ENCODE measurements at places on chromosomes 13 and 19.

DNA sequence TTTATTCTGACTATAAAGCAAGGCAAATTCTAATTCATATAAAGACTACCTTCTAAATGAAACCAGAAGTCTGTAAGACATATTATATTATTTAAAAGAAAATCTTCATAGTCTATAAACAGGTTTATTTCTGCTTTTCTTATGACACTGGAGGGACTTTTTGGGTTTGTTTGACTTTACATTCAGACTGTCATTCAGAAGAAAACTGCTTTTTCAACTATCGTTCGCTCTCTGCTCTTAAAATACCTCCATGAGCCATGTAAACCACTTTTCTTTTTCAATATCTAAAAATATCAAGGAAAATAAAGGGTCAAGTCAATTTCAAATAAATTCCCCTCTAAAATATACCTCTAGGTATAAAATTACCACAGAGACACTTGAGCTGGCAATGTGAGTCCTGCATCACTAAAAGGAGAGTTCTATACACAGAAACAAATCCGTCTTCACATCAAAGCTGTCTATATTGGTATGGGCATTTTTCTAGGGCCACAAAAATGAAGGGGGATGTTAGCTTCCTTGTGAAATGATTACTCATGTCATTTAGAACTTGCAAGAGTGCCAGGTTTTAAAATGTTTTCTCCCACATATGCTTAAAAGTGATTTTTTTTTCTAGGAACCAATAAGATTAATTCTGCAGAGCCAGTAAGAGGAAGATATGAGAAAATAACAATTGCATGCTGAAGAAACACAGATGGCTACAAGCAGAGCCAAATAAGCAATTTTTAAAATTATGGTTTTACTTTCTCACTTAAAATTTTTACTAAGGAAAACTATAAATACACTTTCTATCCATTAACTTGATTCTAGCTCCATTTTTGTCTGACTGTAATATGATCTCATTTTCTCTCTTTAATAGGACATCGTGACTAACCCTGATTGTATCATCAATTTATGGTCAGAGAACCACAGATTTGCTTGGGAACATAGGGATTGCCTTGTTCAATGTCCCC lies 181.8 kb downstream of the TBC1D4 start:
- no peak for DNase-seq

DNA sequence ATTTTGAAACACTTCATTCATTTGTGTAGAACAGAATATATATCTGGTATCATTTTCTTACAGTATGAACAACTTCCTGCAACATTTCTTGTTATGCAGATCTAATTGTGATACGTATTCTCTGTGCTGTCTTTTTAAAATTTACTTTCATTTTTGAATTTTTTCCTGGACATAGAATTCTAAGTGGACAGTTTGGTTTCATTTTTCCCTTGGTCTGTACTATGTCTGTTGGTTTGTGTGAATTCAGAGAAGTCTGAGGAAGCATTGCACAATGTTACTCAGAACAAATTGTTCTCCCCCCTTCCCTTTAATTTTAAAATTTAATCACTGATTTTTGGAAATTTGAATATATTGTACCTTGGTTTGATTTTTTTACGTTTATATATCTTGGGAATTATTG lies 352.5 kb upstream of the PCDH20 start:
- no peak for DNase-seq

- peak; percentile 42 for DNase-seq
Observed at GRCh38 chr13:100131863-100132574, 43.1 kb downstream of the PCCA start.

DNA sequence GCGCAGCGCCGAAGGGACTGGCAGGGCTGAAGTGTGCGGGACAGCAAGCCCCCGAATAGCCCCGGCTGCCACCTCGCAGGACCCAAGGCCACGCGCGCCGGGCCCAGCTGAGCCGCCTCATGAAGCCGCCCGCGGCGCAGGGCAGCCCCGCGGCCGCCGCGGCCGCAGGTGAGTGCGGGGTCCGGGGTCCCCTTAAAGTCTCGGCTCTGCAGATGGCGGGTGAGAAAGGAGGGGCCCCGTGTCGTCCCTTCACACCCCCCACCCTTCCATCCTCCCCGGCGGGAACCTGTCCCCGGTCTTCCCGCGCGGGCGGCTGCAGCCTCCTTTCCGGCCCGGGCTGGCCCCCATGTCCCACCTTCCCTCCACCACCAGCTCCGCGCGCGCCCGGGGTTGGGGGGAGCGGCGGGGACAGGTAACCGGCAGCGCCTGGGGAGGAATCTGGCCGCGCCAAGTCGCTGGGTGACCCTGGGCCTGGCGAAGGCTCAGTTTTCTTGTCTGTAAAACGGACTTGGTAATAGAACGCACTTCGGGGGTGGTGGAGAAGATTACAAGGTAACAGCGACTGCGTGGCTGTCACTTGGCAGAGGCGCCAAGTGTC lies 338 bp downstream of the RGCC start:
- DNase-seq = peak; percentile 57

DNA sequence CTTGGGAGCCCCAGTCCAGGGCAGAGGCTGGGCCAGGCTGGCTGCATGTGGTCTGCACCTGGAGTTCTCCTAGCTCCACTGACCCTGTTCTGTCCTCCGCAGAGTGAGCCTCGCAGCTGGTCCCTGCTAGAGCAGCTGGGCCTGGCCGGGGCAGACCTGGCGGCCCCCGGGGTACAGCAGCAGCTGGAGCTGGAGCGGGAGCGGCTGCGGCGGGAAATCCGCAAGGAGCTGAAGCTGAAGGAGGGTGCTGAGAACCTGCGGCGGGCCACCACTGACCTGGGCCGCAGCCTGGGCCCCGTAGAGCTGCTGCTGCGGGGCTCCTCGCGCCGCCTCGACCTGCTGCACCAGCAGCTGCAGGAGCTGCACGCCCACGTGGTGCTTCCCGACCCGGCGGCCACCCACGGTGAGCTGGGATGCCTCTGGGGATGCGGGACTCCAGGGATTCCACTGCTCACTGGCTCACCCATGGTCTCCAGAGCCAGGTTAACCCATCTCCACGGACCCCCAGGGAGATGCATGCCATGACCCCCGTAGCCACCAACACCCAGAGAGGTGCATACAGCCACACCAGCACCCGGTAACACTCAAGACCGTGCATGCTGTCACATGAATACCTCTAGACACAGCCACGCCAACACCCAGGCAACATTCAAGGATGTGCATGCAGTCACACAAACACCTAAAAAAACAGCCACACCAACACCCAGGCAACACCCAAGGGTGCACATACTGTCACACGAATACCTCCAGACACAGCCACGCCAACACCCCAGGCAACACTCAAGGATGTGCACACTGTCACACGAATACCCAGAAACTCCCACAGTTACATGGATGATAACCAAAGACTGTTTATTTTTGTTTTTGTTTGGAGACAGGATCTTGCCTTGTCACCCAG lies 8.2 kb downstream of the PKN1 start:
- no peak for DNase-seq

GRCh38 chr13:66189986-66190385 lies 1040.2 kb downstream of the PCDH9 start:
- DNase-seq = no peak

GRCh38 chr19:45138303-45138751 lies 22.5 kb downstream of the NKPD1 start:
- DNase-seq = no peak

DNA sequence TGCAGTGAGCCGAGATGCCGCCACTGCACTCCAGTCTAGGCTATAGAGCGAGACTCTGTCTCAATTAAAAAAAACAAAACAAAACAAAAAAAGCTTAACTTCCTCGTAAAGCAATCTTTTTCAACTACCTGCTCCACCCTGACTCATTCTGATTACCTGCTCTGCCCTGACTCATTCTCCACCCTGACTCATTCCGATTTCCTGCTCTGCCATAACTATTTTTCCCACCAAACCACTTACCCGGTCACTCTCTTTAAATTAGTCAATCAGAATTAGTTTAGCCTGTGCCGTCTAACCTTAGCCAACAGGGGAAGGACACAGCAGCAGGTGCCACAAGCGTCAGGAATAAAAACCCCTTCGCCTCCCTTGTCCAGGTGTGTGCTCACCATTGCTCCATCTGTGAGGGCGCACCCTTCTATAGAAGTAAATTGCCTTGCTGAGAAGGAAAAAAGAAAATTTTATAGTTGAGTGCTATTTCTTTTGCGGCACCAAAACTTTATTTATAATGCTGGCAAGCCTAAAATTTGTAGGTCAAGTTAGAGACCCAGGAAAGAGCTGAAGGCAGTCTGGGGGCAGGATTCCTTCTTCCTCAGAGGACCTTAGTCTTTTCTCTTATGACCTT lies 1.7 kb upstream of the IFT88 start:
- DNase-seq = no peak

- DNase-seq = no peak
Observed at GRCh38 chr13:105089858-105090643, 1445.4 kb downstream of the EFNB2 start.

GRCh38 chr19:34468409-34468808 lies 13.1 kb upstream of the WTIP start:
- no peak for DNase-seq

DNA sequence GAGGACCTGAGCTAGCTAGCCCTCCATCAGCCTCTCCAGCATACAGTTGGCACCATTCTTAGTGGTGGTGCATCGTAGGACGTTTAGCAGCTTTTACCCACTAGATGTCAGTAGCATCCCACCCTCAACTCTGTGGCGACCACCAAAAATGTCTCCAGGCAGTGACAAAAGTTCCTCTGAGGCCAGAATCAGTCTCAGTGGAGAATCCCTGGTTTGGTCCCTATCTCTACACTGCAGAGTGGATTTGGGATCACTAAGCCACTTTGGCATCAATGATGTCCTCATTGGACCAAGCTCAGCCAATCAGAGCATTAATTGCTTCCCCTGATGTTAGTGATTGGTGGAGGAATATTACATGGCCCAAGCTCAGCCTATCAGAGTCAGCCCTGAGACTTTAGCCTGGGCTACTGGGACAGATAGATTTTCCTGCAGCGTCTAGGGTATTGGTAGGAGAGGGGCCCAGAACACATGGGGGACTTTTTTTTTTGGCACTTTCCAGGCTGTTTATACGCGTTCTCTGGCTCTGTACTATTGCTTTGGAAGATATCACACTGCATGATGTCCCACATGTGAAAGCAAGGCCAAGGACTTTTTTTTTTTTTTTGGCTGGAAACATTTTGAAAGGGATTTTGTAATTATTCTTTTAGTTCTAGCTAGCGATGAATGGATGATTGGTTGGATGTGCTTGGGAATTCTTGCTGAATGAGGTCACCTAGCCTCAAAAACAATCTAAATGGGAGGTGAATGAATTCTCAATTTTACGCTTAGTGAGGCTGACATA lies 7.0 kb downstream of the TMEM221 start:
- DNase-seq = peak; percentile 48

DNA sequence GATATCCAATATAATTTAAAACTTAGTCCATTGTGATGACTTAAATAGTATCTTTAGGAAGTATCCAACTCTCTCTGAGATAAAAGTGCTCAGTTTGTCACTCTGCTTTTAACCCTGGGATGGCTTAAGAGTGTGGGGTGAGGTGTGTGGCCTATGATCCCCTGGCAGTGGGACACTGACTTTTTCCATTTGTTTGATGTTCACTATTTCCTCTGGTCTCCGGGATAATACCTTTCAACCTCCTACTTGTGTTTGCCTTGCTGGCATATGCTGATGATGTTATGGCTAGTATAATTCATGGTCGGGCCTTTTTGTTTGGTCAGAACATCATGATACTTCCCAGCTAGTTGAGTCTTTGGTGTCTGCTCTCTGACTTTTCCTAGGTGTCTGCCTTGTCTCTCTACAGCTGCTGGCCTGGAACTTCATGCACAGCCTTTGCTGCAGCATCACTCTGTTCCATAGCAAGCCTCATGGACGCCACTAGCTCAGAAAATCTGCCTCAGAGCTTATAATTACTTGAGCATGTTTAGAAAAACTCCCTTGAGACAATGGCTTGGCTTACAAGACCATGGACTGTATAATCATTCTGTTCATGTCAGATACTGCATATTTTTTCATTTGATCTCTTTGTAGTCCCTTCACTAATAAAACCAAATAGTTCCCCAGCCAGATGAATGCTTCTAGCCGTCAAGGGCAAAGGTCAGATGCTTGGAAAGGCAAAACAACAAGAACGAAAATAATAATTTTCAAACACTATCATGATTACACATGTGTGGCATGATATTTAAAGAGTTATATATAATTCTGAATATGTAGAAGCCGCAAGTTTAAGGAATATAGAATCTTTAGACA lies 75.2 kb downstream of the WDFY2 start:
- no peak for DNase-seq

DNA sequence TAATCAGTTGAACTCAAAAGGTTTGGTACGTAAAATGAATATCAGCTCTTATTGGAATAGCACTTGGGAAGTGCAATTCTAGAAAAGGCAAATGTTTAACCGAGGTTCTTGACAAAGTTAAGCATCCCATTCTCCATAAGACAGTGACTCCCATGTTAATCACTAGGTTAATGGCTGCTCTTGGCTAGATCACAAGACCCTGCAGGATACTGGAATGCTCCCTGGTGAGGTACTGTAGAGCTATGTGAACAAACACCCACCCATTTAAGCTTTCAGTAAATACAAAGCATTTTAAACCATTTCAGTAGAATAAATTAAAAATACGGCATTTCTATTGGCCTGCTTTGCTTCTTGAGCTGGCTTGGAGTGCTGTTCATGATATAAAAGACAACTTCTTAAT lies 56.5 kb downstream of the TDRD3 start:
- no peak for DNase-seq

GRCh38 chr19:39411081-39411831 lies 1.2 kb upstream of the PLEKHG2 start:
- DNase-seq = no peak

- no peak for DNase-seq
Observed at GRCh38 chr13:98819382-98820010, 67.0 kb upstream of the SLC15A1 start.

GRCh38 chr19:18063463-18063862 lies 23.3 kb downstream of the IL12RB1 start:
- DNase-seq = peak; percentile 67

DNA sequence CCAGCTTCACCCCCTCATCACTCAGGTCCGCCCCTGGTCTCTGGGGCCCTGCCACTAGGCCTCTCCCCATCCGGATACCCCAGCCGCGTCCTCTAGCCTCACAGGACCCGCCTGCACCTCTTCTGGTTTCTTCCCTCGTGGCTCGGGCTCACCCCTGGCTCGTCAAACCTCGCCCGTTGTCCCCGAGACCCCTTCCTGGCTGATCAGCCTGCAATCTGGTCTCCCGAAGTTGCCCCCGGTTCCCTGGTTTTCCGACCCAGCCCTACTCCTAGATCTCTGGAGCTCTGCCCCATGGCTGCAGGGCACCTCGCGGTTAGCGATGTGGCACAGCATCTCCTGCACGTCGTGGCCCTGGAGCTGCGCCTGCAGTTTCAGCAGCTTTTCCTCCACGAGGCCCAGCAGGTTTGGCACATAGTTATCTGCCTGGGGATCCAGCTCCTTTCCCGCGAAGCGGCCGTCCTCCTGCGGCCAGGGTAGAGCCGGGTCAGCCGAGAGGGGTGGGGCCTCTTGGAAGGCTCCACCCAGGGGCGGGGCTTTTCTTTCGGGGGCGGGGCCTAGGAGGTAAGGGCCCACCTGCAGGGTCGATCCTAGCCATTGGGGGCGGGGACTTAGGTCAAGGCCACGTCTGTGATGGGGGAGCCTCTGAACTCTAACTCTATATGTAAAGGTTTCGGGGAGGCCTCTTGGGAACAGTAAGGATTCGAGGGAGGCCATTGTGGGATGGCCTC lies 2.4 kb upstream of the RGL3 start:
- peak; percentile 78 for DNase-seq
